ENCODE measurements at places on chromosomes 1 and 21. TPM values are rescaled to one million over a fixed set of nuclear protein-coding genes. Genes with fewer than 3 reads are reported as not detected.
A peak's percentile ranks its signal among the peaks of the same experiment; 100 is the strongest.

The HPCA gene
- polyA plus RNA-seq = 0.15 TPM

The GORAB gene
- polyA plus RNA-seq = 18.4 TPM

The TMEM51 gene
- polyA plus RNA-seq = 9.9 TPM

The PKP1 gene
- 4.6 TPM for polyA plus RNA-seq

The LCE2B gene
- polyA plus RNA-seq = not detected

- DNase-seq = no peak
These were observed 101.5 kb upstream of the RAB4A start for GRCh38 chr1:229169399-229169798.

DNA sequence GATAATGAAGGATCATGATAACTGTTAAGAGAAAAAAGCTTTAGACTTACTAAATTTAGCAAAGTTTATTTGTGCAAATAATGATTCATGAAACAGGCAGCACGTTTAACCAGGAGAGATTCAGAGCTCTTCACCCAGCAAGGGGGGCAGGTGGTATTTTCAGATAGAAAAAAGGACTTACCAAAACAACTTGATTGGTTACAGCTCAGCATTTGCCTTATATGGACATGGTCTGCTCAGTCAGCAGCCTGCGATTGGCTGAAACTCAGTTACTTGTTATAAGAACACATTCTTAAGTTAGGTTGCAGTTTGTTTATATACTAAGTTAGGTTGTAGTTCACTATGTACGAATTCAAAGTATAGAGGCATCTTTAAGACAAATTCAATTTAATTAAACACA is 165.6 kb downstream of the DUSP10 start:
- no peak for DNase-seq

GRCh38 chr21:35428489-35428888 is 379.4 kb upstream of the RUNX1 start:
- no peak for DNase-seq

DNA sequence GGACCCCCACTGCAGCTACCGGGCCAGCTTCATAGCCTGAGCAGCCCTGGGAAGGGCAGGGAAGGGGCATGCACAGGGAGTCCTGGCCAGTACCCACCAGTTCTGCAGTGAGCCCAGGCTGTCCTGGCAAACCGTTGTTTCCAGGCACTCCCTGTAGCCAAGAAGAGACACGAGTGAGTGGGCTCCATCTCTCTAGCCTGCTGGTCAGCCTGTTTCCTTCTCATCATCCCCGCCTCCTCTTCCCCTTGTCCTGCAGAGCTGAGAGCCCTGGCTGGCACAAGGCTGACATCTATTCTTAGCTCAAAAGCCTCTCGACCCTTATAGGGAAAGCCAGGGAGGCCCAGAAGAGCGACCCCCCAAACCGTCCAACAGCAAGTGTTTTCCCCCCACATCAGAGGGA is 28.7 kb downstream of the COL16A1 start:
- no peak for DNase-seq

DNA sequence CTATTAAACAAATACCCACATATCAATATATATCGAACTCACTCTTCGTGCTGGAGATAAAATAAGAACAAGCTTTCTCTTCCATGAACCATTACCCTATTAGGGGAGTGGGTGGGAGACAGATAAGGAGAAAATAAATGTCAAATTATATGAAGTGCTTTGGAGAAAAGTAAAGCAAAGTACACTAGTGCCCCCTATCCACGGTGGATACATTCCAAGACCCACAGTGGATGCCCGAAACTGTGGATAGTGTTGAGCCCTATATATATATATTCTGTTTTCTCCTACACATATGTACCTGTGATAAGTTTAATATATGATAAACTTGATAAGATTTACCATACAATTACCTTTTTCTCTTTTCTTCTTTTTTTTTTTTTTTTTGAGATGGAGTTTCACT is 54.6 kb downstream of the FH start:
- DNase-seq = no peak

DNA sequence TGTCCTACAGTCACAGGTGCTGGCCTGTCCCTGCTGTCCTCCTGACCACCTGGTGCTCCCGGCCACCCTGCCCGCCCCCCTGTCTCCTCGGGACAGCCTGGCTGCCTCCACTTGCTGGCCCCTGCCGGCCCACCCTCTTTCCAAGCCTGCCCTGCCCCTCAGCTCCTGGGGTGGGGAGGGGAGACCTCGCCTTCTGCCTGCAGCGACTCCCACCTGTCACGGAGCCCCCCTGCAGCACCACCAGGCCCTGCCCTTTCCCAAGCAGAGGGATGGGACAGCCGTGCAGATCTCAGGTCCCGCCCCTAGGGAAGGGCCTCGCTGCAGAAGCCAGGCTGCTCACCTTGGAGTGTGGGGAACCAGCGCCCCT is 7.5 kb downstream of the LRRC3 start:
- DNase-seq = no peak

DNA sequence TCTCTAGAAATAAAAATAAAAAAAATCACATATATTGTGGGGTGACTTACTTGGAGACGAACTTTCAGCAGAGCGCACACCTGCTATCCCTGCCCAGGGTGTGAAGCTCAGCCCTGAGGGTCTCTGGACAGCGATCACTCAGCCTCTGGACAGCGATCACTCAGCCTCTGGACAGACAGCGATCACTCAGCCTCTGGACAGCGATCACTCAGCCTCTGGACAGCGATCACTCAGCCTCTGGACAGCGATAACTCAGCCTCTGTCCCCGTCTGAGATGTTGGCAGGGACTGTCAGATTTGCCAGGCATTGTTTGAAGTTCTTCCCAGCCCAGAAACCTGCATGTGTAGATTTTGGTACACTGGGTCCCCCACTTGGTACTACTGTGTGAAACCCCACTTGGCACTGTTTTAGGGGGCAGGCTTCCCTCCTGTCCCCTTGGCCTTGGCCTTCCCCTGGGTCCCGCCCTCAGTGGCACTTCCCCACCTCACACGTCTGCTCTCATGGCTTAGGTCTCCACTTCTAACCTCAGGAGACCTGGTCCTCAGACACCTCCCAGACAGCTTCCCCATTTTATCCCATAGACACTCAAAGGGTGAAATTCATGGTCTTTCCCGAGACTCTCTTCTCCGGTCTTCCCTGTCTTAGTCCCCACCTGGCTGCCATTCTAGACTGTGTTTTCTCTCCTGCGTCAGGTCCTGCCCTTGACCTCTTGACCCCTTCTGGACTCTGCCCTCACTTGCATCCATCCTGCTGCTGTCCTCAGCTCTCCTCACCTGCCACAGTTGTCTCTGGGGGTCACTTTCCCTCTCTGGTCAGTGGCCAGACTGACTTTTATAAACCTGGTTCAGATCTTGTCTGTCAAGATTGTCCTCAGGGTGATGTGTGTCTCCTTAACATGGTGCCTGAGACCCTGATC is 10.2 kb downstream of the PSEN2 start:
- no peak for DNase-seq

GRCh38 chr21:22200378-22201092 is 1202.3 kb downstream of the NCAM2 start:
- no peak for DNase-seq

DNA sequence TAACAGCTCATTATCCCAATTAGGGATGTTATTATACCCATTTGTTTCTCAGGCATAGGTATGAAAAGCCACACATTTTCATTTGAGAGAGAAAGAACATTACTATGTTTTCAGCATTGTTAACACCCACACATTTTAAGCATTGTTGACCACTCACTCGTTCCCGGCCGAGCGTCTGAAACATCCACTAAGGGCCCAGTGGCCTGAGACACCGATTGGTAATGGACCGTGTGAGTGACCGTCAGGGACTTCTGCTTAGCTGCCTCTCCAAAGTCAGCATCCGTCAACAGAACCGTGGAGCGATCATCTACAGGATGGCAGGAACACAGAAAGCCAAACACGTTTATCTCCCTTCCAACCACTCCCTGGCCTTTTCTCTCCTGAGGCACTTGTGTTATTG is 184.6 kb downstream of the PCP4 start:
- DNase-seq = no peak

DNA sequence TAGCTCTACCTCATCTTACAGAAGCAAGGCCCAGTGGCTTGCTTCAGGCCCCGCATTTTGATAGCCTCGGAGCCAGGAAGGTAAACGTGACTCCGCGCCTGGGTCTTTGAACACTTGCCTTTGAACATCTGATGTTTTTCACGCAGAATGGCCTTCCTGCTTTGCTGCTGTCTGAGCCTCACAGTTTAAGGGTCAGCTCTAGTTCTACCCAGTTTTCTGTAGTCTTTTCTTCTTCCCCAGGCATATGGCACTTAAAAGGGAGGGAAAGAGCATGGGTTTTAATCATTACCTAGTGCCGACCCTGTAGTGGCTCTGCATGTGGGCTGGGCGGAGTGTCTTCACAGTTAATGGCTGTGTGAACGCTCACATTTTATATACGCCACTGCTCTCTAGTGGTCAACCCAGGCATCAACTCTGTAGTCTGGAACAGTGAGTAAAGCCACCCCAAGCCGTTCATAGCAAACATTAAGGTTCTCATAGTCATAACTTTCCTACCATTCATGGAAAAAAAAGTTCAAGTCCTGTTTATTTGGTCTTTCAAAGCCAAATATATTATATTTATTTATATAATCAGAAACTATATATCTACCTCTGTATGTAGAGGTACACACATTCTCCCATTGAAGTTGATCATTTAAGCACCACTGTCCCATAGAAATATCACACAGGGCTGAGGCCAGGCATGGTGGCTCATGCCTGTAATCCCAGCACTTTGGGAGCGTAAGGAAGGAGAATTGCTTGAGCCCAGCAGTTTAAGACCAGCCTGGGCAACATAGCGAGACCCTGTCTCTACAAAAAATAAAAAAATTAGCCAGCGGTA is 78.1 kb downstream of the IER5 start:
- peak; percentile 60 for DNase-seq

DNA sequence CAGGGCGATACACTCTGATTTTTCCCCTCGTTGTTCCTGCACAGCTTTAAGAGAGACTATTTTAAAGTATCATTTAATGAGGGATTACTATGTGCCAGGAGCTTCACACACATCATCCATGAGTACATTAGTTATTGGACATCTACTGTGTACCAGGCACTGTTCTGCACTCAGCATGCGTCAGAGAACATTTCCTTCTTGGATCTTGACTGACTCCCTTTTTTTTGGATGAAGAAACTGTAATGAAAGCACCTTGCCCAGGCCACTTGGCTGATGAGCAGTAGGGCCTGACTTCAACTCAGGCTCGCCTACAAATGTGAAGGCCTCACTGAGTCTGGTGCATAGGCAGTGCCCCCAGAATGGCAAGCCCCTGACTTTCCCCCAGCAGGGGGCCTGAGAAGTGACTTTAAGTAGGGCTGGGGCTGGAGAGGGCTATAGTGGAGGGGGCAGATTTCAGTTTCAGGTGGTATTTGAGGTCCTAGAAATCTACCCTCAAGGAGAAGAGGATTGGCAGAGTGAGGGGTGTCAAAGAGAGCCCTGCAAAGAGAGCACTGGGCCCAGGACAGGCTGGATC is 50.0 kb downstream of the PTPRU start:
- no peak for DNase-seq

DNA sequence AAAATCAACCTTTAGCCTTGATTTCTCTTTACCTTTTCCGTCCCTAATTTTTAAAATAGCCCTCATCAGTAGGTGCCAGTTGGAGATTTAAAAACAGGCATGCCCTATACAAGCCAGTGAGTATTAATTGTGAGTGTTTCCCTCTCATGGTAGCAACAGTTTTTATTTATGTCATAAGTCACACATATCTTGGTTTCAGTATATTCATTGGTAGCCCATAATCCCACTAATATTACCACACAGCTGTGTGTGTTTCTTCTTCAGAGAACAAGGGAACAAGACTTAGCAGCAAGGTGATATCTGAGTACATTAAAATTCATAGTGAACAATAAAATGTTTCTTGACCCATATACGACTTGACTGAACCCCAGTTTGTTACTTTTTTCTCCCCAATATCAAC is 68.6 kb upstream of the HSPA13 start:
- DNase-seq = no peak

DNA sequence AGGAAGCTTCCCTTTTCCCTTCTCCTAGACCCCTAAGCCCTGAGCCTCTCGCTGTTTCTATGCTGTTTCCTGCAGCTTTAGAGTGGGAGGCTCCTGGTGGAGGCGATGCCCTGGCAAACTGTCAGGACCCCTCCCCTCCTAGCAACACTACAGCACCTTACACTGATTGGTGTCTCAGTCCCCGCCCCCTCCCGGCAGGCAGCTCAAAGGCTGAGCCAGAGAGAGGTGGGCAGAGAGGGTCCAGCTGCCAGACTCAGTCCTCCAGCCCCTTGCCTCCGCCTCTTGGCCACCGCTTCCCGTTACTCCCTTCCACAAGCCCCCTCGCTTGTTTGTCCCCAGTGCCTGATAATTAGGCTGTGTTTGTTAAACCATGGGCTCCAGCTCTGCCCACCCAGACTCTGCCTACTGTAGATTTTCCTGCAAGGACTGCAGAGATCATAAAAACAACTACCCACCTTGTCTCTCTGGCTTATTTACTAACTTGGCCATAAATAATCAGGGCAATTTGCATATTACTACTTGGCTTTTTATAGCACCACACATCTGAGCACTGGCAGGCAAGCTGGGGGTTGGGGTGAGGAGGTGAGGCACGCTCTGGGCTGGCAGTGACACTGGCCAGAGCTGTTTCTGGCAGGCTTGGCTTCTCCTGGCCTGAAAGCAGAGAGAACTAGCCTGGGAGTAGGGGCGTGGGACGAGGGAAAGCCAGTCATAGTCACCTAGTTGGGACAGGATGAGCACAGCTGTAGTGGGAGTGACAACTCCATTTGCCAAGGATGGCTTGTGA is 107.5 kb downstream of the CSMD2 start:
- no peak for DNase-seq

DNA sequence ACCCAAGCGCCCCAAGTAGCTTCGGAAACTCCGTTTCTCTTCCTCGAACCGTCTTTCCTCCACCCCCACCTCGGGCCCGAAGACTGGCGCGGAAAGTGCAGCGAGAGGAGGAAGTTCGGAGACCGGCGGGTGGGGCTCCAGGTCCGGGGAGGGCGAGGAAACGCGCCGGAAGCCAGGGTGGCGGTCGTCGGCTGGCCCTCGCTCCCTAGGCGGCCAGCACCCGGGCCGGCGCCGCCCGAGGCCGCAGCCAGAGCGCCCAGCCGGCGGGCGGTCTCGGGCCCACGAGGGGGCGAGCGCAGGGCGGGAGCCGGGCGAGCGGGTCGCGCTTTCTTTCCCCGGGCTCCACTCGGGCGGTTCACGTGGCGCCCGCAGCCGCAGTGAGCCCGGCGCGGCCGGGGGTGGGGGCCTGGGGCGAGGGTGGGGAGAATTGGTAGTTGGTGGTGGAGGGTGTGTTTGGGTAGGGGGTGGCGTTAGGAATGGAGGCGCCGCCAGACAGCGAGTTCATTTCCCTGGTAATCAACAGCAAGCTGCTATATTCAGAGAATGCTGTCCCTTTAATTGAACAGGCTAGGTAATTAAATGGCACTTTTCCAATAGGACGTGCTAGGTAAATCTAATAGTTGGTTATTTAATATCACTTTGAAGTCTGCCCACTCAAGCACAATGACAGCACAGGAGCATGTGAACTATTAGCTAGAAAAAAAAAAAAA is 6.7 kb downstream of the LMO4 start:
- DNase-seq = no peak
